Activated naive CD8-positive, alpha-beta T cell treated with anti-CD3 and anti-CD28 coated beads, Interleukin-2, amount 10 ng/mL, durations not matched to agents 7 days and 5 days (primary cell): ENCODE measurements at places on chromosomes 13 and 19.
A peak's percentile ranks its signal among the peaks of the same experiment; 100 is the strongest.

- DNase-seq = no peak
These were observed 33.8 kb upstream of the MEDAG start for GRCh38 chr13:30872276-30872594.

- no peak for DNase-seq
These were observed 176.3 kb downstream of the GPC5 start for GRCh38 chr13:91574766-91575165.

- DNase-seq = peak; percentile 53
These were observed 1.7 kb upstream of the DBP start for GRCh38 chr19:48638831-48639381.

DNA sequence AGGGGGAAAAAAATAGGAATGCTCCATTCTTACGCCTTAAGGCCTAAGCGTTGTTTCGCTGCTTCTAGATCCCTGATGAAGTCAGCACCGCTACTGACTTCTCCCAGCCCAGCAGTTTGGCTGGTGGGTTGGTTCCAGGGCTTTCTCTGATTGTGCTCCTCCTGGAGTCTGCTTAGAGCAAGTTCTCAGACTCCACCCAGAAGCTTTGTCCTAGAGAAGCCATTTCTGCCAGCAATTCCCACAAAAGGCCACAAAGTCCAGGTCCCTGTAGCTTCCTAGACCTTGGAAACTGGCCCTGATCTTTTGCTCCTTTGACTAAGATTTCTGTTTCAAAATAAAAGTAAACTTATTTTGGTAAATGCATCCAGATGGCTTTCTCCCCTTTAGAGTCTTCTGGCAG, 65.4 kb downstream of the KCTD12 start:
- DNase-seq = no peak
